ENCODE measurements at places on chromosomes 12 and 14.
A peak's percentile ranks its signal among the peaks of the same experiment; 100 is the strongest.

DNA sequence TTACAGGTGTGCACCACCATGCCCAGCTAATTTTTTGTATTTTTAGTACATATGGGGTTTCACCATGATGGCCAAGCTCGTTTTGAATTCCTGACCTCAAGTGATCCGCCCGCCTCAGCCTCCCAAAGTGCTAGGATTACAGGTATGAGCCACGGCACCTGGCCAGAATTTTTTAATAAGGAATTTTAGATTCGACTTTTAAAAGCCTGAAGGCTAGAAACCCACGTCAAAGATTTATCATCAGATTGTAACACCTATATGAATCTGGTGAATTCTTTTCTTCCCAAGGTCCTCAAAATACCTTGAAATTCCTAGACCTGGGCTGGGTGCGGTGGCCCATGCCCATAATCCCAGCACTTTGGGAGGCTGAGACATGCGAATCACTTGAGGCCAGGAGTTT, 18.7 kb upstream of the MMP19 start:
- DNase-seq, result no peak

DNA sequence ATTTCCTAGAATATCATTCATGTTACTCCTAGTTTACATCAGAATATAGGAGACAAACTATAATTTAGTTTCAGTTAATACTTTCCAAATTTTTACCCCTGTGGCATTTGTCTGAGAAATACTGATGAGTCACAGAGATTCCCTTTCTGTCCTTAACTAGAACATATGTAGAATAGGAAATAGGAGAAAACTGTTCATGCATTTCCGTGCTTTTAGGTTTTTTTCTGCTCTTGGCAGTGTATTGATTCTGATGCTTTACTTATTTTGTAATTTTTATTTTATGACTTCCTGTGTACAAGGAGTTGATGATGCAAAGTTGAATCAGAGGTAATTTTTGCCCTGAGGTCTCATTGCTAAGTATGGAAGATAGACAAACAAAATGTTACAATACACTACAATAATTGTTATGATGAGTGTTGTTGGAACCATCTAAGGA, 23.0 kb downstream of the MNAT1 start:
- DNase-seq, result no peak

- no peak for DNase-seq
Measured at GRCh38 chr12:13805041-13805440, 176.4 kb downstream of the GRIN2B start.

GRCh38 chr12:124323771-124324530, 29.1 kb downstream of the RFLNA start:
- no peak for DNase-seq

DNA sequence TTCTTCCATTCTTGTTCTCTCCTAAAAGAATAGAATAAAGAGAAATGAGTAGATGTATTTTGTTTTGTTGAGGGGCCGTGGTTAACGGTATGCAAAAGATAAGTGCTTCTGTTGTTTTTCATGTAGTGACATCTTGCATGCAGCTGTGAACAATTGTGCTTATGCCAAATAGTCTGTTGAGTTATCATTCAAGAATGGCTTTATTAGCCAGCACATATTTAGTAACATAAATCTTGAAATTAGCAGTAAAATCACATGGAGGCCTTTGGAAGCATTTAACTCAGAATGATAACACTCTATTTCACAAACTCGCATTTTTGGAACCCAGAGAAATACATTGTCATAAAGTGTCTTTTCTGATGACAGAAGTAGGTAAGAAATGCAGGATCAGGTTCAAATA, 1772.0 kb upstream of the FLRT2 start:
- DNase-seq, result no peak

DNA sequence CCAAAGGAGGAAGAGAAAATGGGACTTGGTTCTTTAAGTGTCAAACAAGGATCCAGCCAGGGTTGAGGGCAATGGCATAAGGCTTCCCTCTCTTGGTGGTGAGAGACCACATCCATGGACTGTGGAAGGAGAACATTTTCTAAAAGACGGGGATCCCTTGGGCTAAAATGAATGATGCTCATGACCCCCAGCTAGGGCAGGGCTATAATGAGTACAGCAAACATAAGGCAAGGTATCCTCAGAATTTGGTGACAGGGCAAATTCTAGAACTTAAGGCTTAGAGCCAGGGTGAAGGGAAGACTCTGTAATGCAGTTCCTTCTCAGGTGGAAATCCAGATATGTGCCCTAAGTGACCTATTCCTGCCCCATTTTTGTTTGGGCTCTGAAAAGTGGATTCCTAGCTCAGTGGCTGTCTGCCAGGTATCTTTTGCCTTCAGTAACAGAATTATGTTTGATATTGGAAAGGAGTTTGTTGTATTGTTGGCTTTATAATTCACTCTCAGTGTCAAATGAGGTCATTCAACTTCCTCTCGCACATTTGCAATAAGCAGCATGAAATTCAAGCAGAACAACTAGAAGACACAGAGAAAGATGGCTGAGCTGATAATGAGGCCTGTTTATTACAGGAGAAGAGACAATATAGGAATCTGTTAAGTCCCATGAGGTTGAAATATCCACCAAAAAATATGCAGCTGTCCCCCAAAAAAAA, 76.8 kb downstream of the DAD1 start:
- no peak for DNase-seq

DNA sequence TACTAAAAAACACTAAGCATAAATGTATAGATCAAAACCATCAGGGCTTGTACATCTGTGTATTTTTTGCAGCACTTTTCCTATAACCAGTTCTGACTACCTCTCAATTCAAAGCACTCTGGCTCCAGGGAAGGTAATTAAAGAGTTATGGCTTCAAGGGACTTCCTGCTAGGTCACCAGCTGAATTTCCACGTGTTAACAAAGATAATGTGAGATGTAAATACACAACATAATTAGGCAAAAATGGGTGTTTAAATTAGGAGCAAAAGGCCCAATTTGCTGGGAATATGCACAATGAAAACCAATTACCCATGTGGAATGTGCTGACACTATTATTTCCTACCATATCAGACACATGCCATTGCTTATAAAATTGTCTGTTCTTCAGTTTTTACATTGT, 513.4 kb upstream of the FLRT2 start:
- peak; percentile 61 for DNase-seq

DNA sequence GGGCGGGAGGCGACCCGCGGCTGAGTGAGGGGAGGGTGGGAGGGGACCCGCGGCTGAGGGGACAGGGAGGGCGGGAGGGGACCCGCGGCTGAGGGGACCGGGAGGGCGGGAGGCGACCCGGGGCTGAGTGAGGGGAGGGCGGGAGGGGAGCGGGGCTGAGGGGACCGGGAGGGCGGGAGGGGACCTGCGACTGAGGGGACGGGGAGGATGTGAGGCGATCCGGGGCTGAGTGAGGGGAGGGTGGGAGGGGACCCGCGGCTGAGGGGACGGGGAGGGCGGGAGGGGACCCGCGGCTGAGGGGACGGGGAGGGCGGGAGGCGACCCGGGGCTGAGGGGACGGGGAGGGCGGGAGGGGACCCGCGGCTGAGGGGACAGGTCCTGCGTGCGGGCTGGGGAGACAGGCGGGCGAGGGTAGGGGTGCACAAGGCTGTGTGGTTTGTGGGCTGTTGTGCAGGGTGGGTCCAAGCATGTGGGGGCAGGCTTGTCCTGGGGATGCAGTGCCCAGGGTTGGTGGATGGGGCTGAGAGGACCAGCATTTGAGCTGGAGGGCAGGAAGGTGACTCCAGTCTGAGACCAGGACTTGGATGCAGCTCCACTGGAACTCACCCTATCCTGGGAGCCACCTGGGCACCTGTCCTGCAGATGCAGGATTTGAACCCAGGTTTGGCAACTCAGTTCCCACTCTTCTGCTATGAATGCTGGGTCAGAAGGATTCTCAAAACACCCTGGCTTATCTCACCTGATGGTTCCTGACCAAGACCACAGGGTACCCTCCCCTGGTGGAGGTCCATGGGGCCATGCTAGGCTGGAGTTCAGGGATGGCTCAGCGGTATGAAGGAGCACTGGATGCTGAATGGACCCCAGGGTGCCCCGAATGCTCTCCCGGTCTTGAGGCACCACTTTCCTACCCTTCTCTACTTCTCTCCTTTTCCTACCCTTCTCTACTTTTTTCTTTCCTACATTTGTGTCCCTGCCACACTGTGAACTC, 9.4 kb downstream of the PLD4 start:
- DNase-seq, result no peak
